ENCODE measurements at places on chromosomes 1 and 21.

GRCh38 chr21:34043333-34043732 is 30.0 kb upstream of the MRPS6 start:
- no peak for DNase-seq

DNA sequence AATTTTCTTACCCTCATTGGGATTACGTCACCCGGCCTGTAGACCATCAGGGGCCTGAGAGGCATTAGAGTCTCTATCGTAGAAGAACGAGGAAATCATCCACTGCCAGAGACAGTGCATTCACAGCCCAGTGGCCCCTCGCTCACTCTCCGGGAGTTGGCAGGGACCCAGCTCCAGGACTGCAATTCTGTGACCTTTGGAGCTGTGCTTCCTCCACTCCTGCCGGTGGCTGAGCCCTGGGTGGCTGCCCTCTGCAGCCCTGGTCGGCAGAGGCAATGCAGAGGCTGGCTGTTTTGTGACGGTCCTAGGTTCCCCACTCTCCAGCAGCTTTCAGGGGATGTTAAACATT is 12.7 kb downstream of the SLC37A1 start:
- DNase-seq = no peak

GRCh38 chr1:76611770-76612445 is 255.4 kb upstream of the ST6GALNAC5 start:
- no peak for DNase-seq

GRCh38 chr1:206074839-206075238 is 21.9 kb downstream of the RHEX start:
- no peak for DNase-seq

DNA sequence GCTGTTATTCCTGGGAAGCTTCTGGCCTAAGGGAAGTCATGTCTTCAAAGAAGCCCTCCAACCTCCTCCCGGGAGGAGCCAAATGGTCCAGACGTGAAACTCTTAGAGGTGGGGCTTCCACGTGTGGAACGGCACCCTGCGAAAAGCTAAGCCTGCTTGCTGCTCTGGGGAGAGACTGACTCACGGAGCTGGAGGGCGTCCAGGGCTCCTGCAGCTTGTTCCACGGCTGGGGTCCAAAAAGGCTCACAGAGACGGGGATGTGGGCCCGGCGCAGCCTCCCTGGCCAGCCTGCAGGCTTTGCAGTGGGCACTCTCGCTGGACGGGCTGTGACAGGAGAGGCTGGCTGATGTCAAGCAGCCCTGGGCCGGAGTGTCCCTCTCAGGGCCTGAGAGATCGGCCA is 105.1 kb downstream of the COLGALT2 start:
- DNase-seq = no peak

DNA sequence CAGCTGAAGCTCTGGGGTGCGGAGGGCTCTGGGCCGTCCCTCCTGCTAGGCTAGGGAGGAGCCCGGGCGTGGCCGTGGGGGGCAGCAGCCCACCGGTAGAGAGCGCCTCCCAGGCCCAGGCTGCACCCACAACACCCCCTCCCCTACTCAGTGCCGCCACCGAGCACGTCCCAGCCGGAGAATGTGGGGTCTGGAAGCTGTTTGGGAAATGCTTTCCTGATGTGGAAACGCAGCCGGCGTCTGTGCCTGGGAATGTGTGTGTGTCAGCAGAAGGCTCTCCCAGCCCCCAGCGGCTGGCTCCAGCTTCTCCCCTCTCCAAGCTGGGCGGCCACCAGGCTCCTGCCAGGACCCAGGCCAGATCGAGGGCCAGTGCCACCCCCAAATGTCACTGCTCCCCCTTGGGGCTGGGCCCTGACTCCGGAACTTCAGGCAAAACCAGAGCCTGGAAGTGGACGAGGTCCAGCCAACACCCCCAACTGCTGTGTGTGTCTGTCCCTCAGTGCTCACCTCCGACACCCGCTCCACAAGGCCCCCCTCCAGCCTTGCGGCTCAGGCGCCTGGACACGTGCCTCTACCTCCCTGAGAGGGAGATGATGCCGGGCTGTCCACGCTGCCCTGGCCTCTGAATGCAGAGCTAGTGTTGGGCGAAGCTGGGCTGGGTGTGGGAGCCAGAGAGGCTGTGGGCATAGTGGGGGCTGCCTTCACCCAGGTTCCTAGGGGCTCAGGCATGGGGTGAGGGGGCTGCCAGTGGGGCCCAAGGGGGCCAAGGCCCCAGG is 74.7 kb downstream of the MEGF6 start:
- no peak for DNase-seq

GRCh38 chr1:168621356-168621755 is 45.0 kb downstream of the XCL1 start:
- no peak for DNase-seq

- DNase-seq = no peak
These were observed 5.5 kb upstream of the KLF17 start for GRCh38 chr1:44113095-44113609.

- DNase-seq = no peak
These were observed 108.6 kb downstream of the GPATCH2 start for GRCh38 chr1:217522277-217522676.

DNA sequence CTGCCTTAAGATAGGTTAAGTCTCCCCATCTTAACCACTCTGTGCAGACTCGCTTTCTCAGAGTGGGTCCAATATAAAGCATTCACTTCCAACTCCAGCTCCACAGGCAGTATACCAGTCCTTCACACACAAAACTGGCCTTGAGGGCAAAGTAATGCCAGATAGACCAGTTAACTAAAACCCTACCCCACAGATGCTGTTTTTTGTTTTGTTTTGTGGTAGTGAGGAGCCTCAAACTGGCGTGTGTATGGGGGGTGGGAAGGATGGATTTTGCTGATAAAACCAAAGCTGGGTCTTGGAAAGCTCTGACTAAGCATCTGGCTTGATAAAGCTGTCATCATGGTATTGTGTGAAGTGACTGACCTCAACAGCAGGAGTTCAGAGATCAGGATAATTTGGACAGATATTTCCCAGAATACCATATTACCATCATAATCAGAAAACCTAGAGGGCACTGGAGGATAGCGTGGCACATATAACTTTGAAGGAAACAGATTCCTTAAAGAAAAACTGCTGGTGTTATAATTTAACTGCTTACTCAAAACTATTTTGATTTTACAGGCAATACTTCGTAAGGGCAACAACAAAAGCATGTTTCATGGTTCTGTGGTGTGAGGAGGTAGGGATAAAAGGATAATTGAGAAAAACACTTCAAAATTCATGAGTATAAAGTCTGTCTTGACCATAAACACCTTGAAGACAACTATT is 29.6 kb upstream of the CPLANE2 start:
- DNase-seq = no peak

All from renal pelvis (tissue), 12 donors.